Kidney epithelial cell (primary cell): ENCODE measurements at places on chromosomes 3 and 15.

DNA sequence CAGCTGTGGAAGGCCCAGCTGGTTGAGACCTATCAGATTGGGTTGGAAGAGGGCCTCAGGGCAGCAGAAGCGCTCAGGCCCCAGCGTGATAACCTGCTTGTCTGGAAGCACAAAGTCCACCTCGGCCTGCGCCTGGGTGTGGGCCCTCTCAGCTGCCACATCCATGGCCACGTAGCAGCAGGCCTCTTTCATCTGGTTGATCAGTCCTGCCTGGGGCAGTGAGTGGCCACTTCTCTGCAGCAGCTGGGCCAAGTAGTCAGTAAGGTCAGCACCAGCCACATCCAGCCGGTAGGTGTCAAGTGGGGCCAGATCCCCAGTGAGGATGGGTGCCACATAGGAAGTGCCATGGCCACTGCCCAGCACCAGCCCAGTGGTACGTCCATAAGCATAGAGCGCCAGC is 3.9 kb upstream of the CAMKV start:
- DNase-seq, result no peak

GRCh38 chr3:9791790-9792404 is 376 bp downstream of the TADA3 start:
- no peak for DNase-seq

DNA sequence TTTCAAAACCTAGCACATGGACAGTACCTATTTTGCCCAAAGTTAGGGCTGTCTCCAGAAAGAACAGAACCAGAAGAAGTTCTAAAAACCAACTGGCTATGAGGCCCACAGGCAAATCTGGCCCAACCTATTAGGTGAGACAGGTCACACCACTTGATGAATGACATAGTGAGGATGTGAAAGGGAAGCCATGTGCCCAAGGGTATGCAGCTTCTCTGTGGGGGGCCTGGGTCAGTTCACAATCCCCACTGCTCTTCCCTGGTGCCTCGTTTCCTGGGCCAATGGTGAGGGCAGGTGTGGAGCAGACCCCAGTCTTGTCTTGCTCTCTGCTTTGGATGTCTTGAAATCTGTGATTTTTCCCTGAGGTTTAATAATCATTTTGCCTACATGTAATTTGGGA is 8.9 kb downstream of the INSYN1 start:
- DNase-seq, result no peak

DNA sequence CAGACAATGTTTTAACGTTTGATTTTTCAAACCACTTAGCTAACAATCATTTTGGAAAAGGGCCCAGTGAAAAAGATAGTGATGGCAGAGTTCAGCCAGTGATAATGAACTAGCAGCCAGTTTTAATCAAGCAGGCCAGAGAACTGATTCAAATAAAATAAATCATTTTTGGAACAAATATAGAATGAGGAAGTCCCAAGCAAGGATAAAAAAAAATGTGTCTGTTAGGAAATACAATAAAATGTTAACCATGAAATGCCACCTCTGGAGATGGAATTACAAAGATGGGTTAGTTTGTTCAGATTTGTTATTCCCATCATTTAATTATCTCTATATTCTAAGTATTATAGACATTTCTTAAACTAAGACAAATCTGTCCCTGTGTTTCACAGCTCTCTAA is 1.1 kb downstream of the HERC1 start:
- no peak for DNase-seq

GRCh38 chr15:65384505-65384894 is 6.7 kb upstream of the IGDCC3 start:
- DNase-seq, result no peak

DNA sequence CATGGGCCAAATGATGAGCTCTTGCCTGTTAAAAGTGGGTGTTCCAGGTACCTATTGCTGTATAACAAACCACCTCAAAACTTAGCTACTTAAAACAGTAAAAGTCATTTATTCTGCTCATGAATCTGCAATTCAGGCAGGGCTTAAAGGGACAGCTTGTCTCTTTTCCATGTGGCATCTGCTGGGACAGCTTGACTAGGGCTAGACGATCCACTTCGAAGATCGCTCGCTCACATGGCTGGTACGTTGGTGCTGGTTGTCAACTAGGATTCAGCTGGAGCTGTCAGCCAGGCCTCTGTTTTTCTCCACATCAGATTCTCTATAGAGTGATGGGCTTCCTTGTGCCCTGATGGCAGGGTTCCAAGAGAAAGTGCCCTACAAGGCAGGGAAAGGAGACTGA is 581.3 kb downstream of the NTRK3 start:
- no peak for DNase-seq

DNA sequence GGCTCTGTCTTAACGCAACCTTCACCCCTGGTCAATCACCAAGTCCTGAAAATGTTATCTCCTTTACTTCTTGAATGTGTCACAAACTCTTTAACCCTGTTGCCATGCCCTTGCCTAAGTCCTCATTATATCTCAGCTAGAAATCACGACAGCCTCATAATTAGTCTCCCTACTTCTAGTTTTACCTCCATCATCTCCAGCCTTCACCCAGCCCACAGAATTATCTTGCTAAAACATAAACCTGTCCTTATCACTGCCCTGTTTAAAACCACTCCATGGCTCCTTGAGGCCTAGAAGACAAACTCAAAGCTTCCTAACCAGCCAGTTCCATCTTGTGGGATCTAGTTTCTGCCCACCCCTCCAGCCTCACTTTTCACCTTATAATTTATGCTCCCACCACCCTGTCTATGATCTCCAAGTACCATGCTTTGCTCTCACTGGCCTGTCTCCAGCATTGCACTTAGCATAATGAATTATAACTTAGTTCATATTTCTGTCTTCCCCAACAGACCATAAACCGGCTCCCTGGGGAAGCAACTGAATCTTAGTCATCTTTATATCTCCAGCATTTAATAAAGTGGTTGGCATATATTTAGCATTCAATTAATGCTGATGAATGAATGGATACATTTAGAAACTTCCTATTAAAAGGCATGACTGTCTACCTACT is 39.2 kb downstream of the GPR176 start:
- DNase-seq, result no peak

- no peak for DNase-seq
Observed at GRCh38 chr3:169980055-169980454, 13.4 kb downstream of the SEC62 start.

GRCh38 chr3:57818772-57819171 is 62.7 kb downstream of the SLMAP start:
- no peak for DNase-seq

- no peak for DNase-seq
Observed at GRCh38 chr15:70192490-70192889, 94.8 kb upstream of the TLE3 start.
